ENCODE measurements at places on chromosomes 1 and 21. TPM values are rescaled to one million over a fixed set of nuclear protein-coding genes. Genes with fewer than 3 reads are reported as not detected.

- no peak for DNase-seq
Observed at GRCh38 chr1:29356663-29357062, 120.3 kb downstream of the PTPRU start.

DNA sequence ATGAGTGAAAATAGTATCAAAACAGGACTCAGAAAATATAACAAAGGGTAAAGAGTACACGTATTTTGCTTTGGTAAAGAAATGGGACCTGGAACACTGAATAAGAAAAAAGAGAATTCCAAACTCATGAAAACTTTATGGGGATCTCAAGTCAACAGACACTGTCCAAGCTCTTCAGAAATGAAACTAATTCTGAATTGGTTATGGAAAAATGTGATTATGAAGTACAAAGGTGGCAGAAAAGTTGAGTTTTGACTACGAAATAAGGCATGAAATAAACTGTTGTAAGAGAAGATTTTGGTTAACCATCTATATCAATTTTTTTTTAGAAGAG, 8.4 kb downstream of the EGLN1 start:
- no peak for DNase-seq

- DNase-seq: peak; percentile 82
Observed at GRCh38 chr1:46613661-46614603, 2.7 kb downstream of the MOB3C start.

DNA sequence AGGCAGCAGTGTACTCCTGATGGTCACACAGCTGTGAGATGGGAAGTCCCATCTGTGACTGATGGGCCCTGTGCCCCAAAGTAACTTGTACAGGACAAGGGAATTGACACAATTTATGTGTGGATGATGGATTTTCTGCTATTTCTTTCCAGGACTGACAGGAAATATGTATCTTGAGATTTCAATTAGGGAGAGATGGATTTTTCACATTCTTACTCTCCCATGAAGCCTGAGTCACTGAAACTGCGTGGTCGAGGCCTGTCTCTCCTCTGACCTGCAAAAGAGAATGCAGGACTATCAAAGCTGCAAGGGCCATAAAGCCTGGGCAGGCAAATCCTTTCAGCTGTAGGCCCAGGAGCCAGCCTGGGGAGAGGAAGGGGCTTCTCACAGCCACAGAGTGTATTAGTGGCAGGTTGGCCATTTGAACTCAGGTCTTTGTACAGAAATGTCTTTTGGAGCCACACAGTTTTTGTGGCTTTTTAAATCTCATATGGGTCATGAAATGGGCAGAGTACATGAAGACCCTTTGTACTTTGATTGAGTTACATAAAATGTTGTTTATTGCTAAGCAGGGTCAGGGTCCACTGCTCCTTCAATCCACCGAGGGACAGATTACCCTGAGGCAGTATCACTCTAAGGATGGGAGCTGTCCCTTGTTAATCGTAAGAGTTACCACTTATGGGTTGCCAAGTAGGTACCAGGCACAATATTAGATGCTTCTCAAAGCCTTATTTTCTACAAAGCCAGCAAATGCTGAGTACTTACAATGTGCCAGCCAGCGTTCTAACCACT, 14.8 kb downstream of the ALX3 start:
- DNase-seq: peak; percentile 48

DNA sequence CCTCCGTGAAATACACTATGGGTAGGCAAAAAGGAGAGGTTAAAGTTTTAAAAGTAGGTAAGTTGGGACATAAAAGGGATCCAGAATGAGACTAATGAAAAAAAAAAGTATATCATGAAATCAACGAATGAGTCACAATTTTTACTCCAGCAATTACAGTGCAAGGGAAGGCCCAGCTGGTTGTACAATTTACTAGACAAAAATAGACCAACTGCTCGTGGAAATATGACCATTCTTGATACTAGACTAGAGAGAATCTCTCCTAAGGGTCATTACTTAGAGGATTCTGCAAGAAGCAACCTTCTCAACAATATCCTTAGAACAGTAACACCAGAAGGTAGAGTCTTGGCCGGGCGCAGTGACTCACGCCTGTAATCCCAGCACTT, 55.1 kb upstream of the EFHD2 start:
- peak; percentile 56 for DNase-seq

GRCh38 chr1:246690100-246690499, 34.1 kb upstream of the SCCPDH start:
- no peak for DNase-seq

GRCh38 chr1:182301026-182301436, 90.6 kb downstream of the GLUL start:
- DNase-seq: no peak

DNA sequence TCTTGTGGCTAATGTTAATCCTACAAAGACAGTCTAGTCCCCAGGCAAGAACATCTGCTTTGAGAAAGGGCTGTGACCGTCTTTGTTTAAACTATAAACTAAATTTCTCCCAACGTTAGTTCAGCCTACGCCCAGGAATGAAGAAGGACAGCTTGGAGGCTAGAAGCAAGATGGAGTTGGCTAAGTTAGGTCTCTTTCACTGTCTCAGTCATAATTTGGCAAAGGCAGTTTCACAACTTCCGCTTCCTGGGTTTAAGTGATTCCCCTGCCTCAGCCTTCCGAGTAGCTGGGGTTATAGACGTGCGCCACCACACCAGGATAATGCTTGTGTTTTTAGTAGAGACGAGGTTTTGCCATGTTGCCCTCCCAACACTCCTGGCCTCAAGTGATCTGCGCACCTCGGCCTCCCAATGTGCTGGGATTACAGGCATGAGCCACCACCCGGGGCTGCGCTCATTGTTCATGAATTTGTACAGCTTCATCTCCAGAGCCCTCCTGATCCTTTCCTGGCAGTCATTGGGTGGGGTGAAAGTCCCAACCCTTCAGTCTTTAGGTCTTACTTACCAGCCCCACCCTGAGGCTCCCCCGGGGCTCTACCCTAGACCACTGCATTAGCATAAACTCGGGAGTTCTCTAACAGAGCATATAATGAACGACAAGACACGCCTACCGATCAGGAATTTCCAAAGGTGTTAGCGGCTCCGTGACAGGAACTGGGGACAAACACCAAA, 4.9 kb upstream of the MASP2 start:
- no peak for DNase-seq

DNA sequence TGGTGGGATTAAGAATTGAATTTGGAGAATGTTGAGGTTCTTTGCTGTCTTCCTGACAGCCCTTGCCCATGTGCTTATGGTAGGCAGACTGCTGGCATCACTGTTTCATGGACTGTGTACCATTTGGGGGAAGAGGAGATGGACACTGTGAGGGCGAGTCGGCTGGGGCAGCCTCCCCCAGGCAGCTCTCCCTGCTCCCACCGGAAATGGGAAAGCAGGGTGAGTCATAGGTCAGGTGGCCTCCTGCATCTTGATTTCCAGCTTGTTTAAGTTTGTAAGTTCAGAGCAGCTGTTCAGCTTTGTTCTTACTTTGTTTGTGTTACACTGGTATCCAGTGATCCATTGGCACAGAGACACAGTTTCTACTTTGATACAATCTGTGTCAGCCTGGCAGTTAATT, 87.2 kb upstream of the CNIH3 start:
- peak; percentile 86 for DNase-seq

GRCh38 chr1:160085686-160086455, 4.5 kb downstream of the KCNJ9 start:
- peak; percentile 77 for DNase-seq

DNA sequence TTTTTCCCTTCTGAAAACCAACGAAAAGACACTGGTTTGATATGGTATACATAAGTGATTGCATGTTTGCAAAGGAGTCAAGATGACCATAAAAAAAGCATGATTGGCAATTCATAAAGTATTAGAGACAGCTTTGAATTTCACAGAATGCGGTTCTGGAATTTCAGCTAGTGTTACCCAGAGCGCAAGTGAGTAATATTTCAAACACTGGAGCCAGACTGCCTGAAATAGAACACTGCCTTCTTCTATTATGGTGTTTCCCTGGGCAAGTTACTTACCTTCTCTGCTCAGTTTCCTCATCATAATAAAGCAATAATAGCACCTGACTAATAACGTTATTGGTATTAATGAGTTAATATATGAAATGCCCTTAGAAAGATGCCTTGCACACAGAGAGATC, 54.7 kb downstream of the NEGR1 start:
- no peak for DNase-seq

DNA sequence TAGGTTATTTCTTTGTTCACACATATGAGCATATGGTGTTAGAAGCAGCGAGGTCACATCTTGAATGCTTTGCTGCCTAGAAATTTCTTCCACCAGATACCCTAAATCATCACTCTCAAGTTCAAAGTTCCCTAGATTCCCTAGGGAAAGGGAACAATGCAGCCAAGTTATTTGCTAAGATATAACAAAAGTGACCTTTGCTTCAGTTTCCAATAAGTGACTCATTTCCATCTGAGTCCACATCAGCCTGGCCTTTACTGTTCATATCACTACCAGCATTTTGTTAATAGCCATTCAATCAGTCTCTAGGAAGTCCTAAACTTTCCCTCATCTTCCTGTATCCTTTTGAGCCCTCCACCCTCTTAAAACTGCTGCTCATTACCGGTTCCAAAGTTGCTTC, 1502.5 kb downstream of the KCNT2 start:
- DNase-seq: no peak

GRCh38 chr1:72283022-72283306, 625 bp upstream of the NEGR1 start:
- DNase-seq: no peak

DNA sequence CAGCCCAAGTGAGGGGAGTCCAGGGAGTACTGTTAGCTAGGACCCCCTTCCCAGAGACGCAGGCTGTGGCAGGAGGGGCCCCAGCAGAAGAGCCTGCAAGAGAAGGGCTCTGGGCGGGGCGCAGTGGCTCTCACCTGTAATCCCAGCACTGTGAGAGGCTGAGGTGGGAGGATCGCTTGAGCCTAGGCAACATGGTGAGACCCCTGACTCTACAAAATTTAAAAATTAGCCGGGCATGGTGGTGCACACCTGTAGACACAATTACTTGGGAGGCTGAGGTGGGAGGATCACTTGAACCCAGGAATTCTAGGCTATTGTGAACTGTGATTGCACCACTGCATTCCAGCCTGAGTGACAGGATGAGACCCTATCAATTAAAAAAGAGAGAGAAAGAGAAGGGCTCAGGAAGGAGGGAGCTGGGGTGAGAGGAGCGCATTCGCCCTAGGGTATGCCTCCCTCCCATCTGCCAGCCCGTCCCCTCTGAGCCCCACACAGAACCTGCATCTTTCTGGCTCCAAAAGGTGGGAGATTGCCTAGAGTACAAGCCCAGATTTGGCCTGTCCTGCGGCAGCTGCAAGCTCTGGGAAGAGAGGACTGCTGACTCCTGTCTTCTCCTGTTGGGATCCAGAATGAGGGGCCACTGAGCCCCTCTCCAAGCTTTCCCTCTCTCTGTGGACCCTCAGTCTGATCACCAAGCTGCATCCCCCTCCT, 3.6 kb downstream of the KCNQ4 start:
- DNase-seq: no peak

DNA sequence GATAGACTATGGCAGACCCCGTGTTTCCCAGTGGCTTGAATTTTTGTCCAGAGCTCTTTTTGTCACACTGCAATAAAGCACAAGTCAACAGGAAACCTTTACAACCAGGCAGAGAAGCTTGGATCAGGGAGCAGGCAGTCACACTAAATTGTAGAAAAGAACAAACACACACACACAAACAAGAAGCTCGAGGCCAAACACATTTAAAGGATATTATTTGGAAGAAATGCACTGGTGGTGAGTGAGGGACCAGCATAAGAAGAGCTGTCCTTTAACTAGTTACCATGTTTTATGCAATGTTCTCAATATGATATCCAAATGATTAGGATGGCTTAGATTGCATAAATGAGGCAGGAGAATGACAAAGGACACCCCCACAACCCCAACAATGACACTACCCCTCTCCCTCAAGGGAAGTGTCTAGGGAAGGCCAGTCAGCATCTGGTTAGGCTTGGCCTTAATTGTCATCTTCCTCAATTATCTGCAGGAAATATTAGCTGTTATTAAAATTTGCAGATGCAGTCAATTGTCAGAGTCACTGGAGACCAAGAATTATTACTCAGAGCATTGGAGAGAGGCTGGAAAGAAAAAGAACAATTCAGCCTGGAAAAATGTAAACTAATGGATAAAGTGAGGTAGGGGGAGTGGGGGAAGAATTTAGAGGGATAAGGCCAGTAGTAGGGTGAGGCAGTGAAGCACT, 35.3 kb downstream of the DDR2 start:
- no peak for DNase-seq

- DNase-seq: no peak
Observed at GRCh38 chr1:228337031-228337564, 69.5 kb downstream of the TRIM11 start.

DNA sequence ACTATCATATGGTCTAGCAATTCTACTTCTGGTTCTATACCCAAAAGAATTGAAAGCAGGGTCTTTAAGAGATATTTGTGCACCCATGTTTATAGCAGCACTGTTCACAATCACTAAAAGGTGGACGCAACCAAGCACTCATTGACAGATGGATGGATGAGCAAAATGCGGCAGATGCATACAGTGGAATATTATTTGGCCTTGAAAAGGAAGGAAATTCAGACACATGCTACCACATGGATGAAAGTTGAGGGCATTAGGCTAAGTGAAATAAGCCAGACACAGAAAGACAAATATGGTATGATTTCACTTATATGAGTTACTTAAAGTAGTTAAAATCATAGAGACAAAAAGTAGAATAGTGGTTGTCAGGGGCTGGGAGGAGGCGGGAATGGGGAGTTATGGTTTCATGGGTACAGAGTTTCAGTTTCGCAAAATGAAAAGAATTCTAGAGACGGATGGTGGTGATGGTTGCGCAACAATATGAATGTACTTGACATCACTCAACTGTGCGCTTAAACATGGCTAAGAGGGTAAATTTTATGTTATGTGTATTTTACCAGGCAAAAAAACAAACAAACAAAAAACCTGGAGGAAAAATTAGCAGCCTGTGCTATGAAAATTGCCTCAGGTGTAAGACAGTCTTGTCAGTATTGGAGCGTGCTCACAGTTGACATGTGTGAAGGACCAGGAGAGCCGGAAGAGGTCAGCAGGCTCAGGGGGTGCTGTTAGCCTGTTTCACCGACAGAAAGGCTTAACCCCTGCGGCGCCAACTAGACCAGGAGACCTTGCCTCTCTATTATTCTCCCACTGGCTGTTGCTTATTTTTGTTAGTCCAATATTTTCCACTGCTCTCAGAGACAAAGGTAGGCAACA, 26.5 kb downstream of the CD247 start:
- no peak for DNase-seq

- peak; percentile 67 for DNase-seq
Observed at GRCh38 chr1:226708342-226708780, 30.7 kb downstream of the ITPKB start.

The GART gene
- total RNA-seq: 75.4 TPM

The NCMAP gene
- total RNA-seq: not detected

The RBP7 gene
- not detected for total RNA-seq

The HSD3B2 gene
- not detected for total RNA-seq

The CFAP298 gene
- 14.1 TPM for total RNA-seq

The MFSD2A gene
- 2.3 TPM for total RNA-seq

The NPL gene
- 2.3 TPM for total RNA-seq

The CR2 gene
- not detected for total RNA-seq

Data from fibroblast of the aortic adventitia (primary cell).